ENCODE measurements at places on chromosomes 6 and 20. TPM values are rescaled to one million over a fixed set of nuclear protein-coding genes. Genes with fewer than 3 reads are reported as not detected.

CAGE1 gene
- not detected for total RNA-seq

DNA sequence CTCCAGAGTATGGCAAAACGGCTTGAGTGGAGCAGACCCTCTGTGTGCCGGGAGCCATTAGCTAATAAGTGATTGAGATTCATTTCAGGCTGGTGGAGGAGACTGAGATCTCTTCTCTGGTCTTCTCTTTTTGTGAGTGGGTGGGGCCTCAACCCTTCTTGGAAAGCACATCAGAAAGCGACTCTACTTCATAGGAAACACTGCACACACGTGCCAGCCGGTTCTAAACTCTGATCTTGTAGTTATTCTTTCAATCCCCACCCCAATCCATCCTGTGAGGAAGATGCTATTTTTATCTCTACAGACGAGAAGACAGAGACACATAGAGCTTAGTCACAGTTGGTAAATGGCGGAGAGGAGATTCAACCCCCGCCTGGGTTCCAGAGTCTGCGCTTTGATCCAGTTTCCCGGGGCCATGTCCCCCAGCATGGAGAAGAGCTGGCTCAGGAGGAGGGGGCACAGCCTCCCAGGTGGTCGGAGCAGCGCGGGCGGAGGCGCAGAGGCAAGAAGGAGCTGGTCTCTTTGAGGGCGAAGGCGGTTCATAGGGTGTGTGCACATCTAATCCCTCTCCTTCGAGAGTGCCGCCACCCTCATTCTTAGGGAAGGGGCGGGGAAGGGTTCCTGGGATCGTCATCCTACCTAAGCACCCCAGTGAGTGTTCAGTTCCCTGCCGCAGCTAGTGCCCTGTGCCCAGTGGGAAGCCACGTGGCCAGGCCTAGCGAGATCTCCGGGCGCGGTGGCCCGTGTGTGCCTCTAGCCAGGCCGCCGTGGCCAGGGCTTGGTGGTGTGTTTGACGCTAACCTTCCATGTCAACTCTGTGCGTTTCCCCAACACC is 49.0 kb upstream of the TAGAP start:
- no peak overlapping the region for H3K4me3 ChIP-seq
- H3K36me3 ChIP-seq: no peaks in the 10 kb centered on the region
- no peaks in the 10 kb centered on the region for H3K27me3 ChIP-seq
- DNase-seq: no peak
- H3K27ac ChIP-seq: no peak overlapping the region

DNA sequence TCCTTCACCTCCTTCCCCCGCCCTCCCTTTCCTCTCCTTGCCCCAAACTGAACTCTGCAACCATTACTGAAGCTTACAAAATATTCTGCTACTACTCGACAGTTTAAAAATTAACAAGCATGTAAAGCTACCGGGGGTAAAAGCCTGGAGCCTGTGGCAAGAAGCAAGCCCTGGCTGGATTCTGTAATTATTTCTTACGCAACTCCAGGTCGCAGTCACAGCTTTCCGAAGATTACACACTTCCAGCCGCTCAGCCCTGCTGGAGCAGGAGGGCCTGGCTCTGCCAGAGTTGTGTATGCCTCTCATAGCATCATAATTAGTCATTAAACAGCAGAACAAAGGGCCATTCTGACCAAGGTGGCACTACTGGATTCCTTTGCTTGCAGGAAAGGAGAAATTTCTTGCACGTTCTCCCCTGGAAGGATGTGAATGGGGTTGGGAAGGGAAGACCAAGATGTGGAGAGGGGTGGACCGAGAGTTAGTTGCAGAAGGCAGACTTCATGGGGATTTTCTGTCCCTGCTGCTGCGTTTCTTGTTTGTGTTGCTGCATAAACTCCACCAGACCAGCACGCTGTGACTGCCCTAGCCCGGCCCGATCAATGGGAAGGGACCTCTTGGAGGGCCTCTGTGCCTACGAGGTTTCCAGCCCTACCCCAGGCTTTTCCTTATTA is 23.6 kb downstream of the FOXQ1 start:
- H3K4me3 ChIP-seq: no peak overlapping the region
- H3K27ac ChIP-seq: no peak overlapping the region
- H3K4me1 ChIP-seq: no peaks in the 10 kb centered on the region
- H3K27me3 ChIP-seq: no peaks in the 10 kb centered on the region
- DNase-seq: no peak

DNA sequence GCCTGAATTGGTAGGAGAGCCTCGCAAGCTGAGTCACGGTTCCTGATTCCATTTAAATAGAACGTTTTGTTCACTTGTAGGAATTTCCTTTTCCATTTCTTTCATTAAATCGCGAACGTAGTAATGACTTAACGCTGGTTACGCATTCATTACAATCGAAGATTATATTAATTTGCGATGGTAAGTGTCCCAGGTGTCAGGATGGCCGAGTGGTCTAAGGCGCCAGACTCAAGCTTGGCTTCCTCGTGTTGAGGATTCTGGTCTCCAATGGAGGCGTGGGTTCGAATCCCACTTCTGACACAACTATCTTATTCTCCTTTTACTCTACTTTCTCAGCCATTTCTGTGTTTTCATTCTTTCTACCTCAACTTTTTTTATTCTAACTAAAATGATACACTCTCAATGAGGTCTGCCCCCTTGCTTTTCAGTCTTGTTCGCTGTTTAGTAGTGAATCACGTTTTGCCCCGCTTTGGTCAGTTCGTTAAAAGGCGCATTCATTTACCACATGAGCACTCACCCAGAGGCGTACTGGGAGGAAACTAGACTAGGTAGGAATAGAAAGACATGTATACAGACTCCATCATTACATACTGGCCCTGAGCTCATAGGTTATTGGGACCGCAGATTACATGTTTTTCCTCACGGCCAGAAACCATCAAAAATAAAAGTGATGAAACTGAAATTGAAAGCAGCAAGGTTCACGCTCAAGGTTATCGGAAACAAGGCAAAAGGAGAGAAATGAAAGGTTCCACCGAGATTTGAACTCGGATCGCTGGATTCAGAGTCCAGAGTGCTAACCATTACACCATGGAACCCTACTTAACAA is 17.3 kb upstream of the TRIM27 start:
- H3K27ac ChIP-seq: peak overlapping the region; percentile 89
- H3K4me3 ChIP-seq: peak overlapping the region; percentile 77
- H3K27me3 ChIP-seq: no peaks in the 10 kb centered on the region
- no peaks in the 10 kb centered on the region for H3K36me3 ChIP-seq

DNA sequence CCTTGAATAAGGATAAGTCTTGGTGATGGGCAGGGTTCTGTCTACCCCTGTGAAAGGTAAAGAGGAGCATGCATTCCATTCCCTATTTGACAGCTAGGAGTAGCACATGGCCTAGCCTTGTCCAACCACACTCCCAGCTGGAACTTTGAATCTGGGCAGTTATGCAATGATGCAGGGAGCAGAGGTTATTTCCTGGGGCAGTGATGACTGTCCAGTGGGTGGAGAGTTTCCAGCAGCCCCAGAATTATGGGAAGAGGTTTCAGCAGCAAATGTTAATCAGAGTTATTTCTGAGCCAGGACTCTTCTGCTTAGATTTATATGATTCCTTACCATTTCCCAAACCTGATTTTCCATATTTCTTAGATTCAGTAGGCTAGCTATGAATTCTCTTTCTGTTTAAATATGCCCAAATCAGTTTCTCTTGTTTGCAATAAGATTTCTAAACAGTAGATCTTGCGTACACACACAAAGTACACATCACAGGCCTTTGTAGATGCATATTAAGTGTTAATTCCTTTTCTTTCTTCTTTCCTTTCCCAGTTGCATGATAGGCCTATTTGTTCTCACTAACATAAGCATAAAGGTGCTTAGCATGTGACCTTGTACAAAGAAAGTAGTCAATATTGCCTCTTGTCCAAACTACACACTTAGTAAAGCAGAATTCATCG is 17.3 kb upstream of the TXLNB start:
- H3K27ac ChIP-seq: no peak overlapping the region
- H3K4me1 ChIP-seq: no peaks in the 10 kb centered on the region
- no peaks in the 10 kb centered on the region for H3K27me3 ChIP-seq
- DNase-seq: no peak
- no peaks in the 10 kb centered on the region for H3K36me3 ChIP-seq
- no peak overlapping the region for H3K4me3 ChIP-seq

RNF144B gene
- 52.3 TPM for total RNA-seq

DNA sequence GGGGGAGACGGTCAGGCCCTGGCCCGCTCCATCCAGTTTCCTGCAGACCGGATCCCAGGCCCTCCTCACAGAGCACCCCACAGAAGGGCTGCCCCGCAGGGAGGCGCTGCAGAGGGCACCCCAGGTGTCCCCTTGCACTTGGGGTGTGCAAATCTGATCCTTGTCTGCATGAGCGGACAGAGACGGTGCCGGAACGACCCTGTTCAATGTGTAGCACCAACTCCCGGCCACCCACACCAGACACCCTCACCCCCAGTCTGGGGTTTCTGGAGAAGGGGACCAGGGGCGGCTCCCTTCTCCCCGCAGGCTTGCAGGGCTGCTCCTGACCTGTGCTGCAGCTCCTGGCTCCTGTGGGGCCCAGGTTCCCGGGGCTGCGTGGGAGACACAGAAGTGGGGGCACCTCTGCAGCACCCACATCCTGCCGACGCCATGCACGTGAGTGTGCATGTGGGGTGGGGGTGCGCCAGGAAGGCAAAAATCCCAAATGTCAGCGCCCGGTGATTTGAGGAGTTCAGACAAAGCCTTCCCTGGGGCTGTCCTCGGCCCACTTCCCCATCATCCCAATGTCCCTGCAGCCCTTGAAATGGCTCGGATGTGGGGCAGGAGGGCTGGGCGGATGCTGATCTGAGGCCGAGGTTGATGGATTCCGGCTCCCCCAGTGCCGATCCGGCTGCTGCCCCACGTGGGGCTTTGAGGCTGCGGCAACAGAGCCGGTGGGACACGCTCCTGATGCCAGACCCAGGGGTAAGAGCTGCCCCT is 85.3 kb upstream of the BHLHE23 start:
- peak; percentile 33 for DNase-seq
- H3K27me3 ChIP-seq: no peaks in the 10 kb centered on the region
- H3K36me3 ChIP-seq: no peaks in the 10 kb centered on the region
- no peak overlapping the region for H3K4me3 ChIP-seq
- H3K4me1 ChIP-seq: no peaks in the 10 kb centered on the region

CASS4 gene
- 11.2 TPM for total RNA-seq

GRCh38 chr20:35172434-35172806 is 548 bp downstream of the PROCR start:
- peak overlapping the region; percentile 73 for H3K27ac ChIP-seq

DNA sequence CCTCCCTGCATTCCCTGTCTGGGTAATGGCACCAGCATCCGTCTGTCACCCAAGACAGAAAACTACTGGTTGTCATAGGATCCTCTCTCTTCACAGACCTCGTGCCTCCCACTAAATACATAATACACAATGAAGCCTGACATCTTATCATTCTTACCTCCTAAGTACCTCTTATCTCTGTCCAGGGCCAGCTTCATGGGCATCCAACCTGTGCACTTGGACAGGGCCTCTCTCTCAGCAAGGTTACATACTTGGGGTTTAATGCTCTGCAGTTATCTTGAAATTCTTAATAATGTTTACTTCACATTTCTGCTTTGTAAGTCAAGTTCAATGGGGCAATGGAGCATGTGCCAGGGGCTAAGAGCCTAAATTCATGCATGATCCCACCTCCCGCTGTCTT is 30.8 kb upstream of the KLHL31 start:
- H3K27me3 ChIP-seq: no peaks in the 10 kb centered on the region
- no peak overlapping the region for H3K27ac ChIP-seq
- H3K4me3 ChIP-seq: no peak overlapping the region
- H3K4me1 ChIP-seq: no peaks in the 10 kb centered on the region
- H3K36me3 ChIP-seq: no peaks in the 10 kb centered on the region

DNA sequence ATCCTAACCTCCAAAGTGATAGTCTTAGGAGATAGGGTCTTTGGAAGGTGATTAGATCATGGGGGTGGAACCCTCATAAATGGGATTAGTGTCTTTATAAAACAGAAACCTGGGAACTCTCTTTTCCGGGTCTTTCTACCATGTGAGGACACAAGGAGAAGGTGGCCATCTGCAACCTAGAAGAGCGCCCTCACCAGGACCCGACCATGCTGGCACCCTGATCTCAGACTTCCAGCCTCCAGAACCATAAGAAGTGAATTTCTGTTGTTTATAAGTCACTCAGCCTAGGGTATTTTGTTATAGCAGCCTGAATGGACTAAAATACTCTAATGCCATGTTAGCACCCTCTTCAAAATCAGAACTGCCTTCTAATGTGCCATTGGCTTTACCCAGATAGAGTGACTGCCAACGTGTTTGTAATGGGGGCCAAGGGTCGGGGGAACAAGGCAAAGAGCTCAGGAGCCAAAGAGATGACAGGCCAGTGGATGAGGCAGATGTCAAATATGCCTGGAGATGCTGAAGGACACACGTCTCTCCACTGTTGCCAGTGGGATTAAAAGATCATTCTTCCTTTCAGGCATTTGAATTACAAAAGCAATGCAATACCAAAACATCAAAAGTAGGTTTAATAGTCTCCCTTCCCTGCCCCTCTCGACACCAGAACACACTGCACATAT is 21.0 kb downstream of the TUBB2B start:
- DNase-seq: no peak
- no peaks in the 10 kb centered on the region for H3K27me3 ChIP-seq
- H3K36me3 ChIP-seq: no peaks in the 10 kb centered on the region
- peaks cover 22% of the 10 kb centered on the region for H3K4me1 ChIP-seq
- no peak overlapping the region for H3K27ac ChIP-seq

- H3K4me1 ChIP-seq: no peaks in the 10 kb centered on the region
- no peak for DNase-seq
- H3K36me3 ChIP-seq: no peaks in the 10 kb centered on the region
- H3K27me3 ChIP-seq: no peaks in the 10 kb centered on the region
These were observed 825.3 kb upstream of the GJE1 start for GRCh38 chr6:141307309-141307998.

PRICKLE4 gene
- 15.5 TPM for total RNA-seq

DNA sequence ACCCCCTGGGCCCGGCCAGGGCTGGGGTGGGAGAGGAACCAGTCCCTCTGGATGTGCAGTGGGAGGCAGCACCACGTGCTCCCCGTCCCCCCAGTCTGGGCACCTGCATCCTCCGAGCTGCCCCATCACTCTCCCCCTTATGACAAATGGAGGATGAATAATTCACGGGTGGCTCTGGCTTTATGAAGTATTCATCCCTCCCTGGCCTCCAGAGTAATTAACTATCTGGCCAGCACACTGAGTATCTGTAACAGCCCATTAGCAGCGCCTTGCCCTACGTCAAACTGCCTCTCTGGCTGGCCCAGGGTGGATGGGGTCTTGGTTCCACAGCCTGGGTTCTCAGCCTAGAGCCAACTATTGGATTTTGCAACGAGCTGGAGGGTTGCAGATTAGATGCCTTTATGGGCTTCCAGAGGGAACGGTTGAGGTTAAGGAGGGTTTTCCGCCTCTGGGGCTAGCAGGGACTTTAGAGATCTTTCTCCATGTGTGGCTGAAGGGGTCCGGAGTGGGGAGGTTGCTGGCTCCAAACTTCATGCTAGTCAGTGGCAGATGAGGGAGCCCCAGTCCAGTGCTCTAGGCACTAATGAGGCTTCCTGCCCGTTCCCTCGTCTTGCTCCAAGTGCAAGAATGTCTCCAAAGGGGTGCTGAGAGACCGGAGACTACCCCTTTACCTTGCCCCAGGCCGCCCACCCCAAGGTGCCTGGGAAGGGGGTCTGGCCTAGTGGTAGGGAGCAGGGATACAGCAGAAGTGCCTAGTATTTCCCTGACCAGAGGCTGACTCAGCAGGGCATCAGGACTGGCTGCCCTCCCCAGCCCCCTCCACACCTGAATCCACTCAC is 53.5 kb upstream of the MLN start:
- no peaks in the 10 kb centered on the region for H3K36me3 ChIP-seq
- no peak for DNase-seq
- no peak overlapping the region for H3K4me3 ChIP-seq
- no peaks in the 10 kb centered on the region for H3K27me3 ChIP-seq
- no peak overlapping the region for H3K27ac ChIP-seq
